ENCODE measurements at places on chromosomes 2 and 18.

GRCh38 chr18:35756506-35757117, 175.1 kb downstream of the GALNT1 start:
- no peaks in the 10 kb centered on the region for H3K36me3 ChIP-seq
- peak; percentile 46 for DNase-seq
- no peak overlapping the region for H3K27ac ChIP-seq
- no peaks in the 10 kb centered on the region for H3K27me3 ChIP-seq

DNA sequence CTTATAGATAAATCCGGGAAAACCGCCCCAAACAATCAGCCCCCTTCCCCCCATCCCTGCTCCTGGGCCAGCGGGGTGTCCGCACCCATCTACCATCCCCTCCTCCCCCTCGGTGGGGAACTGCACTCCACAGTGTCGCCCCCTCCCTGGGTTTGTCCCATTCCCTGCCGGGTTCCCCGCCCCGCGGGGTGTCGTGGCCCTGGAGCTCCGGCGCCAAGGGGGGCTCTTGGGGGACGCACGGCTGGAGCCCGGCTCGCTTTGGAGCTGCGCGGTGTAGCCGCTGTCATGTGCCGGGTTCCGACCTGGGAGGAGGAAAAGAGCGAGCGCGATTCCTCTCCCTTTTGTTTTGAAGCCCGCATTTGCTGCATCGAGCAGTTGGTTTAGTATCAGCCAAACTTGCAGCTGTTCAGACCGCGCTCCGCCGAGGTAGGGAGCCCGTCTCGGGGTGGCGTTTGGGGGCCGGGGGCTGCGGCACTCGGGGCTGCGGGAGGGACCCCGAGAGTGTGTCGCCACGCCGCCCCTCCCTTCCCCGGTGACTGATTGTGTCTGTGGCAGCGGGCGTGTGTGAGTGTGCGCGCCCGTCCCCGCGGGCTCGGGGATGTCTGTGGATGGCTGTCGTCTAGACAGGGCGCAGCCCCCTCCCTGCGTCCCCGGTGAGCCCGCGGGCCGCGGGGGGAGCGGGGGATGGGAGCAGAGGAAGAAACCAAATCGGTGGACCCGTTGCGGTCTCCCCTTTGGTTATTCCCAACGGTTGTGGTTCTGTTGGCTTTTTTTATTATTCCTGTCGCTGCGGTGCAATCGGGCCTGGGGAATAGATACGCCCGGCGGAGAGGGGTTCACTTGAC, 797 bp downstream of the CTIF start:
- H3K4me3 ChIP-seq = peak overlapping the region; percentile 65
- DNase-seq = peak; percentile 37
- no peaks in the 10 kb centered on the region for H3K4me1 ChIP-seq
- no peaks in the 10 kb centered on the region for H3K27me3 ChIP-seq
- peak overlapping the region; percentile 6 for H3K27ac ChIP-seq
- H3K36me3 ChIP-seq = no peaks in the 10 kb centered on the region

DNA sequence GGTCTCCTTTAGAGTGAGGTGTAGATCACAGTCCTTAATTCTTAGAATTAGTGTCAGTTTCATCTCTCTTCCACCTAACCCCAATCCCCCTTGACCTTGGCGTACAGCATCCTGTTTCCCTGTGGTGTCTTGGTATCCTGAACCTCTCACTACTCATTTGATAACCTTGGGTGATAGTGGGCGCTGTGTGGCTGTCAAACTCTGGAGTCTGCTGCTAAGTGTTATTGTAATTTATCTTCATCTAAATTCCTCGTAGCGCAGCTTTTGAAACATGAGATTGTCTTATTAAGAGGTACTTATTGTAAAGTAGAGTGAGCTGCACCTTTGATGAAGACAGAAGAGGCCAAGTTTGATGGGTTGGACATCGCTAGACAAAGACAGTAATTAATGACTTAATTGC, 222.6 kb upstream of the SPRED2 start:
- H3K36me3 ChIP-seq = no peaks in the 10 kb centered on the region
- H3K4me1 ChIP-seq = no peaks in the 10 kb centered on the region
- DNase-seq = no peak
- no peak overlapping the region for H3K4me3 ChIP-seq

GRCh38 chr18:24936691-24937090, 415.3 kb downstream of the ZNF521 start:
- DNase-seq = no peak
- no peaks in the 10 kb centered on the region for H3K36me3 ChIP-seq
- H3K4me3 ChIP-seq = no peak overlapping the region
- H3K4me1 ChIP-seq = no peaks in the 10 kb centered on the region
- no peaks in the 10 kb centered on the region for H3K27me3 ChIP-seq

DNA sequence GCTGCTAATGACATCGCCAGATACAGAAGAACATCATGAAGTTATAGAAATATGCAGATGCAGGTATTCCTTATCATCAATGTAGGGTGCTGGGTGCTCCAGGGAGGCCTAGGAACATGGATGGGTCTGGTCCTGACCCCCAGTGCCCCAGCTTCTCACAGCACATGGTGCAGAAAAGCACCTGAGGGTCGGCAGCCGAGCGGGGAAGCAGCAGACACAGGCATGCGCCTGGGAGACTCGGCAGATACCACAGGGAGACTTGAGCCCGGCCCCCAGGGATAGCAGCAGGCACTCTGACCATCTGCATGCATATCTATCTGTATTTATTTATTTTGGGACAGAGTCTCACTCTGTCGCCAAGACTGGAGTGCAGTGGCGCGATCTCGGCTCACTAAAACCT, 43.2 kb downstream of the TMEM18 start:
- H3K27ac ChIP-seq = no peak overlapping the region
- H3K4me1 ChIP-seq = peaks cover 4% of the 10 kb centered on the region
- no peaks in the 10 kb centered on the region for H3K36me3 ChIP-seq
- H3K27me3 ChIP-seq = no peaks in the 10 kb centered on the region
- H3K4me3 ChIP-seq = no peak overlapping the region

DNA sequence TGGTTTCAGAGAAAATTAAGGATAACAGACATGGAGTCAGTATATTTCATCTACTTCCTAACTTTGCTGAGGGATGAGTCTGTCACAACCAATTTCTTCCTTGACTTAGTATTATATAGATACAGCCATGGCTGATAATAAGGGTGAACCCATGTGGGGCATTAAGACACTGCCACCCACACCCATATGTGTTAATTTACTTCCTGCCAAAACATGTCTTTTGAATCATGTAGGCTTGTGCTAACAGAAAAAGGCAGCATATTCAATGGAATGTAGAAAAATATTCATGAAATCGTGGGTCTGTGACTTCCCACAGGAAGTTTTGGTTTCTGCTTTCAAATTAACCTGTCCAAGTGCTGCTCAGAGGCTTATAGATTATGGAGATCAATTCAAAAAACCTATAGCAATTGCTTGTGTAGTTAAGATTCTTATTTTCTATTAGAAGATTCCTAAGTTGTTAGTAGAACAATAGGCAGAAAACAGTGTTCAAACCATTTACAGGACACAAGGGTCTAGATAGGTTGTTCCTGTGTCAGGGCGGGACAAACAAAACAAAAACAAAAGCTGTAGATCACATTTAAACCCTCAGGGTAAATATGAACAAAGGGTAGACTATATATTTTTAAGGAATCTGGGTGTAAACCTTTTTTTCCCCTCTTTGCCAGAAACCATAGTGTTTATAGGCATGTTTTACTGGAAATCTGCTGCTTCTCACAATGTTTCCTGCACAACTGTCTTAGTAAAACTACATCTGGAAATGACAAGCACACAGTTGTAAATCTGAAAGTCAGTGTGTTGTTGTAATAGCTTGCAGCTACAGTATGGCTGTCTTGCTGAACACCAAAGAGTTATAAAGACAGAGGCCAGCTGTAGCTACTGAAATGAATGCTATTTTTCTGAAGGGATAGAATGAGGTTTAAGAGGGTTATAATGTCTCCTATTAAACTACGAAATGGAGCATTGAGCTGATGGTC, 691.2 kb downstream of the EPHA4 start:
- H3K36me3 ChIP-seq = no peaks in the 10 kb centered on the region
- H3K4me3 ChIP-seq = no peak overlapping the region
- H3K27me3 ChIP-seq = no peaks in the 10 kb centered on the region
- H3K27ac ChIP-seq = no peak overlapping the region

DNA sequence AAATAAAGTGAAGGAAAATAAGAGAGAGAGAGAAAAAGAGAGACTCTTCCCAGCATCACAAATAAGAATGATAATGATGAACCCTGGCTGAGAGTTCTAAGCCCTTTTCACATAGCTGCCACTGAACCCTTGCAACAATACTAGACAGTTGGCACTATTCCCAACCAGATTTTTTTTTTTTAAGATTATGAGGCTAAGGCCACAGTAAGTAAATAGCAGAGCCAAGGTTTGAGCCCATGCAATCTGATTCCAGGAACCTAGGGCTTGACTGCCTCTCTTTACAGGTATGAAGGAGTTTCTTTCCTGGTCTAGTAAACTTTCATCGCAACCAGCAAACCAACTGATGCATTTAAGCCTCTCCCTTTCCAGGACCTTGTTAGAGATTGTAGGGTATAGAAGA, 424.6 kb downstream of the NCKAP5 start:
- DNase-seq = no peak
- H3K4me3 ChIP-seq = no peak overlapping the region
- H3K4me1 ChIP-seq = no peaks in the 10 kb centered on the region

DNA sequence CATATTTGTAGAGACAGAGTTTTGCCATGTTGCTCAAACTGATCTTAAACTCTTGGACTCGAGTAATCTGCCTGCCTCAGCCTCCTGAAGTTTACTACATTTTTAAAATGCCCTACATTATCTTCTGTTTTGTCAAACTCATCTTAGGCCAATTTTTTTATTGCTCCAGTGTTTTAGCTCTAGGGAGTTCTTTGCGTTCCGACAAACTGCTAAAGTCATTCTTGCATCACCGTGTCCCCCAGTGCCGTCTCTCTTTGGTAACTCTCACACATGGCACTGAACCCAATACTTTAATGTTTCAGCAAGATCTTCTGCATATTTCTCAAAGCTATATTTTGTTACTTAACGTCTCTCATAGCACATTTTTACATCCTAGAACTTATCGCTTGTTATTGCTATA, 440.9 kb upstream of the NRXN1 start:
- no peak overlapping the region for H3K27ac ChIP-seq
- no peaks in the 10 kb centered on the region for H3K36me3 ChIP-seq
- no peak overlapping the region for H3K4me3 ChIP-seq
- no peak for DNase-seq

DNA sequence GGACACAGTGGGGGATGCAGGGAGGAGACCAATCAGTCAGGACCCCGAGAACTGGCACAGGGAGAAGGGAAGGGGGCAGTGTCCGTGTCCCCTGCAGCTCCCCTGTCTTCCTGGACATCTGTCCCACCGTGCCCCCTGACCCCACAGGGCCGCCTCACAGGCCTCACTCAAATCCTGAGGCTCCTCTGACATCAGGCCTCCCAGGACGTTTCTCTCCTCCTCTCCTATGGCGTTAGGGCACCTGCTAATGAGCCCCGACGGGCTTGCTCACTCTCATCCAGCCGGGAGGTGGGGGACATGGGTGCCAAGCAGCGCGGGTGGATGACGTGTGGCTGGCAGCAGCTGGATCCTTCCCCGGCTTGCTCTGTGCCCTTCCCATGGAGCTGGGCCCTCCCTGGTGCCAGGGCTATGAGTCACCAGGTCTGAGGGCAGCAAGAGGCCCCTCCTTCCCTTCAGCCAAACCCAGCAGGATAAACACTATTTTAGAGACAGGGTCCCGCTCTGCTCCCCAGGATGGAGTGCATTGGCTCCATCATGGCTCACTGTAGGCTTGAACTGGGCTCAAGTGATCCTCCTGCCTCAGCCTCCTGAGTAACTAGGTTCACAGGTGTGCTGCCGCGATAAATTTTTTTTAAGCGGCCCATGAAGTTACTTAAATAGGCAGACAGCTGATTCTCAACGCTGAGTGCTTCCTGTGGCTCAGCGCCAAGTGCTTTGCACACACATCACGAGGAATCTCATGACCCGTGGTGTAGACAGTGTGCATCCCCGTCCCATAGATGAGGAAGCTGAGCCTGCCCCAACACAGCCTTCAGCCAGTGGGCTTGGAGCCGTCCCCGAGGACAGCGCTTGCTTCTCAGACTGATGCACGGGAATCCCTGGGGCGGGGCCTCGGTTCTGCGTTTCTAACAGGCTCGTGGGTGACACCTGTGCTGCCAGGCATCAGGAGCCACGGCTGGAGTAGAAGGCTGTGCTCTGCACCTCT, 64.5 kb upstream of the HDAC4 start:
- H3K4me1 ChIP-seq = no peaks in the 10 kb centered on the region
- DNase-seq = no peak
- H3K27me3 ChIP-seq = no peaks in the 10 kb centered on the region

GRCh38 chr2:102442967-102443828, 20.2 kb downstream of the IL18RAP start:
- H3K27ac ChIP-seq = no peak overlapping the region
- H3K27me3 ChIP-seq = no peaks in the 10 kb centered on the region
- H3K4me3 ChIP-seq = no peak overlapping the region
- peak; percentile 56 for DNase-seq
- no peaks in the 10 kb centered on the region for H3K36me3 ChIP-seq
- H3K4me1 ChIP-seq = peaks cover 5% of the 10 kb centered on the region

DNA sequence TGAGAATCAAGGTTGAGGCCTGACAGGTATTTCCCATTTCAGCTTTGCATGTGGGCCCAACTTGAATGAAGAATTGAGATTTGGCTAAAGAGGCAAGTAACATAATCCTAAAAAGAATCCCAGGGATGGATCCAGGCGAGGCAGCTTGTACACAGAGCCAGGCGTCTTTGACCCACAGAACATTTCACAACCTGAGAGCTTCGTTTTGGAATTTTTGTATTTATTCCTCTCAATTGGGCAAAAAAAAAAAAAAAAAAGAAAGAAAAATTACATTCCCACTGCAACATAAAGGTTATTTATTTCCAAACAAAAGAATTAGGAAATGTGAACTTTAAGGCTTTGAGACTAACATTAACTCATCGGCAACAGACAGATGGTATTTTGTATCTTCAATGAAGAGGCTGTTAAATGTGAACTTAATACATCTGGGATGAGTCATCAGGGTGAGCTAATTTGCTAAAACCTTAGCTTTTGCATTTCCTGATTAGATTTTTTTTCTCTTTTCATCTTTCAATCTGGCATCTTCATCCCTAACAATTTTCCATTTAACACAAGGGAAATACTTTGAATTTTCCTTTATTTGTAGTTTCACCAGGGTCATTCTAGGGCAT, 478.5 kb upstream of the TNP1 start:
- H3K36me3 ChIP-seq = no peaks in the 10 kb centered on the region
- no peaks in the 10 kb centered on the region for H3K4me1 ChIP-seq
- no peak overlapping the region for H3K4me3 ChIP-seq
- H3K27ac ChIP-seq = no peak overlapping the region
- no peak for DNase-seq
- H3K27me3 ChIP-seq = no peaks in the 10 kb centered on the region

DNA sequence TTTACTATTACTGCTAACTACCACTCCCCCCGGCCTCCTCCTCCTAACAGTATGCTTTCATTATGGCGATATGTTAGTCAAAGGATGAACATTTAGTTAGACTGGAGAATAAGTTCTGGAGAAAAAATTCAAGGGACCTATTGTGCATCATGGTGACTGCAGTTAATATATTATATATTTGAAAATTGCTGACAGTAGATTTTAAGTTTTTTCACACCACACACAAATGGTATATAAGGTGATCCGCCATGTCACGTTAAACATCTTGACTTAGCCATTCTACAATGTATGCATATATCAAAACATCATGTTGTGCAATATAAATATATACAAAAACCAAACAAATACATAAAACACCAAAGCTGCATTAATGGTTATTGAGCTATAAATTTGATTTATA, 873.7 kb downstream of the CNTNAP5 start:
- no peaks in the 10 kb centered on the region for H3K4me1 ChIP-seq
- H3K4me3 ChIP-seq = no peak overlapping the region
- no peak for DNase-seq
- H3K36me3 ChIP-seq = no peaks in the 10 kb centered on the region
- H3K27ac ChIP-seq = no peak overlapping the region

- DNase-seq = no peak
- H3K36me3 ChIP-seq = no peaks in the 10 kb centered on the region
- no peaks in the 10 kb centered on the region for H3K27me3 ChIP-seq
- no peak overlapping the region for H3K27ac ChIP-seq
Measured at GRCh38 chr18:58370612-58371011, 258.3 kb downstream of the ALPK2 start.
